ENCODE measurements at places on chromosomes 16 and 17.
A peak's percentile ranks its signal among the peaks of the same experiment; 100 is the strongest.

- DNase-seq = no peak
- H3K27ac ChIP-seq = no peak overlapping the region
- peaks cover 5% of the 10 kb centered on the region for H3K27me3 ChIP-seq
- H3K4me3 ChIP-seq = peak overlapping the region; percentile 77
- peaks cover 17% of the 10 kb centered on the region for H3K4me1 ChIP-seq
Measured at GRCh38 chr17:48613862-48614694, 1.0 kb downstream of the HOXB8 start.

- no peaks in the 10 kb centered on the region for H3K4me1 ChIP-seq
- H3K36me3 ChIP-seq = peaks cover 7% of the 10 kb centered on the region
- no peaks in the 10 kb centered on the region for H3K27me3 ChIP-seq
- no peak overlapping the region for H3K27ac ChIP-seq
- no peak for DNase-seq
Measured at GRCh38 chr17:68559316-68559715, 41.9 kb downstream of the FAM20A start.

DNA sequence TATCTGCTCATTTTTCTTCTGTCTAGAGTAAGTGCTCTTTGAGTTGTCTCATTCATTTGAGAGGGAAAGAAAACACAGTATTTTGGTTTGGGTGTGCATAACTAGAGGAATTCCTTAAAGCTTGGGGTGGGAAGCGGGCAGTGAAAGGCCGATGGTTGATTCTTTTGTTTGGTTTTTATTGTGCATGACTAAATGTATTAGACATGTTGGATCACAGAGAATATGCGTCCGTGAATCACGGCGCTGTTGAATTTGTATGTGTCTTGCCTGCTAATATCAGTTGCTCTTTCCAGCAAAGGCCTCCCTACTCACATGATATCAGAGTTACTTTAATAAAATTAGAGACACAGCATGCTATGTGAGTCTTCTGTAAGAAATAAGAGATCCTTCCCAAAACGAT is 180.0 kb downstream of the CHD9NB start:
- no peak for DNase-seq
- no peak overlapping the region for H3K4me3 ChIP-seq
- no peaks in the 10 kb centered on the region for H3K27me3 ChIP-seq

DNA sequence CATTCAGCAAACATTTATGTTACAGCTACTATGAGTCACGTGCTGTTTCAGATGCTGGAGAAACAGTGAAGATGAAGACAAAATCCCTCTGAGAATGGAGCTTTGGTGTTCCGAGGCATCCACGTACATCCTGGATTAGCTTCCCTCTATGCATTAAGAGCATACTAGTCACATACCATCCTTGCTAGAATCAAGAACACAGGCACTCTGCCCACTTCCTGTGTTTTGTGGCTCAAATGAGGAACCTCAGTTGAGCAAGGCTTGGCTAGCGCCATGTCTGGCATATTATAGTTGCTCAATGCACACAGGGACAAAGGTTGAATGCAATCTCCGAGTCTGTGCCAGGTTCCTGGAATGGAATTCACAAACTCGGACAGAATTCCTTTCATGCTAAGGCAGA is 297.5 kb downstream of the XYLT1 start:
- H3K27me3 ChIP-seq = no peaks in the 10 kb centered on the region
- no peaks in the 10 kb centered on the region for H3K36me3 ChIP-seq

DNA sequence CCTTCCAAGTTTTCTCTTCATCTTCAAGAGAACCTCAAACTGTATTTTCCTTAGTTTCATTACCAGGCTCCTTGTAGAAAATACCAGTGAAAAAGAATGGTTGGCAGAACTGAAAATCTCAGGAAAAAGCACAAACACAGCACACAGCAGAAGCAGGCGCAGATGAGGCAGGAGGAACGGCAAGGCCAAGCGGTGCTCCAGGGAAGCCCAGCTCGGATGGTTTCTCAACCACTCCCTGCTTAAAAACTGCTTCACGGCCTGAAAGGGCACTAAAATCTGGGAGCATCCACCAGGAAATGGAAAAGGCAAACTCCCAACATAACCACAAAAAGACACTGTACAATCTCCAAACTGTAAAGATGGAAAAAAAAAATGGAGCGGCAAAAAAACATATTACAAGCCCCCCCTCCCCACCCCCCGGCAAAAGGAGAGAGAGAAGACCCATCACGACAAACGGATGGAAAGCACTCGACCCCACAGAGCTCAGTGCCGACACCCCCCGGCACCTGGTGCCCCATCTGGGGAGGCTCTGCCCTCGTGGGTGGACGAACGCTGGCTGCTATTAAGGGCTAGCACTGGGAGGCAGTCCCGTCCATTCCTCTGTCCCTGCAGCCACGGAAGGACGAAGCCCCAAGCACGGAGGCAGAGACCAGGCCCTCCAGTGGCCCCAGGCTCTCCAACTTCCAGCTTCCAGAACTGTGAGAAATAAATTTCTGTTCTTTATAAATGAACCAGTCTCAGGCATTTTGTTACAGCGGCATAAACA is 127.5 kb downstream of the ZNF778 start:
- no peak overlapping the region for H3K4me3 ChIP-seq
- H3K27me3 ChIP-seq = no peaks in the 10 kb centered on the region
- no peaks in the 10 kb centered on the region for H3K36me3 ChIP-seq

DNA sequence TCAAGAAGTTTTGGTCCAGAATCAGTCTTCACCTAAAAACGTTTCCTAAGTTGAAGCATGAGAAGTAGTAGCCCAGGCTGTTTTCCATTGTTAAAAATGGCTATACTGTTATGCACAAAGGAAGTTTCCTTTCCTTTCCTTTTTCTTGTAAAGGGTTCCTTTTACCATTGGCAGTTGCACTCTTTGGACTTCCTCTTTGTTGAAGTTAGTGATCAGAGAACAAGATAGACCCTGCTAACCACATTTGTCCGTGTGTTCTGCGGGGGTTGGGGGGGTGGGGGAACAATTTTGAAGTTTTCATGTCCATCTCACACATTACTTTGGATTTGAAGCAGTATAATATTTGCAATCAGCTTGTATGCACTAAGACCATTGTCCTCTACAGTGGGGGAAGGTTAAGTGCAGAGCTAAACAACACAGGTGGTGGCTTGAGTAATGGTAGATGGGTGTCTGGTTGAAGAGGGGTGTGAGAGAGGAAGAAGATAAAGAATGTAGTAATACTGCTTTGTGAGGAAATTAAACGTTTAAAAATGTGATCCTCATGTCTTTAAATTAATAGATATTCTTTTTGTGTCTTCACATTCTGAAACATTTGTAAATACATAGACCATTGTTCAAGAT is 1.4 kb downstream of the LPCAT2 start:
- no peak for DNase-seq
- H3K4me3 ChIP-seq = peak overlapping the region; percentile 67
- H3K27ac ChIP-seq = no peak overlapping the region
- no peaks in the 10 kb centered on the region for H3K36me3 ChIP-seq
- no peaks in the 10 kb centered on the region for H3K27me3 ChIP-seq
- H3K4me1 ChIP-seq = no peaks in the 10 kb centered on the region

DNA sequence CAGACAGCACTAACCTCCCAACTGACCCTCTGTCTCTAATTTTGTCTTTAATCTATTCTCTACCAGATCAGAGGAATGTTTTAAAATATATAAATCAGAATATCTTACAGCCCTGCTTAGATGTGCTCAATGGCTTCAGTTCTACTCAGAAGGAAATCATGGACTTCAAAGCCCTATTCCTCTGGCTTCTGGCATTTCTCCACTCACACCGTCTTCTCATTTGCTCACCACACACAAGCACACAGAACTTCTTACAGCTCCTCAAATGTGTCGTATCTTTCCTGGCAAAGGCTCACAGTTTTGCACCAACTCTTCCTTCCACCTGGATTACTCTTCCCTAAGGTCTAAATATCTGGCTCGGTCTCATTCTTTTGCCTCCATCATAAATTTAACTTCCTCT is 71.6 kb upstream of the NUDT7 start:
- no peaks in the 10 kb centered on the region for H3K36me3 ChIP-seq
- DNase-seq = no peak
- no peaks in the 10 kb centered on the region for H3K27me3 ChIP-seq
- H3K27ac ChIP-seq = no peak overlapping the region

GRCh38 chr16:88351491-88352101 is 31.2 kb upstream of the ZNF469 start:
- H3K4me3 ChIP-seq = no peak overlapping the region
- H3K27me3 ChIP-seq = no peaks in the 10 kb centered on the region
- H3K4me1 ChIP-seq = no peaks in the 10 kb centered on the region
- H3K36me3 ChIP-seq = no peaks in the 10 kb centered on the region
- no peak overlapping the region for H3K27ac ChIP-seq
- DNase-seq = peak; percentile 7

DNA sequence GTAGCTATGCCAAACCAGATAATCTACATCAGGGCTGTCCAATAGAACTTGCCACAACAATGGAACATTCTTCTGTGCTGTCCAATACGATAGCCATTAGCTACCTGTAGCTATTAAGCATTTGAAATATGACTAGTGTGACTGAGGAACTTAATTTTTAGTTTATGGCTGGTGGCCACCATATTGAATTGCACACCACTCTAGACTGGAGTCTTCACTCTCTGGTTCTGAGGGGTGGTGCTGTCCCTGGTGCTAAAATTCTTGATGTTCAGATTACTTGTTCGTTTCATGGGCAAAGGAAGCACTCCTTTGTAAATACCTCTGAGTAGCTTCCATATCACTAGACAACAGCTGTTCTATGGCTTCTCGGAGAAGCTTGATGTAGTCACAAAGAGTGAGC is 296.6 kb downstream of the NPIPA8 start:
- no peak for DNase-seq
- H3K4me1 ChIP-seq = no peaks in the 10 kb centered on the region
- H3K27ac ChIP-seq = no peak overlapping the region
- no peaks in the 10 kb centered on the region for H3K27me3 ChIP-seq

DNA sequence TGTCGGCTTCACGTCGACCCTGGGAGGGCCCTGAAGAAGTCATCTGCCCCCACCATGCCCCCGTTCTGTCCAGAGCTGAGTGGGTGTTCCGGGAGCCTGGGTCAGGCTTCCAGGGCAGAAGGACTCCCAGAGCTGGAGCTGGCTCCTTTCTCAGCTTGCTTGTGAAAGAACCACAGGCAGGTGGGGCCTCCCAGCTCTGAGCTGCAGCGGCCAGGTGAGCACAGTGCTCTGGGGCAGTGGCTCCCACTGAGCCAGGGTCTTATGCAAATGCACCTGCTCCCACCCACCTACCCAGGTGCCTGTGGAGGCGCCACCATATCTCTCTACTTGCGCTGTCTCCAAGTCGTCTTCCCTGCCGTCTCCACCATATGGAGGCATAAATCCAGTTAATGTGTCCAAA is 140.0 kb upstream of the RPL38 start:
- H3K4me3 ChIP-seq = no peak overlapping the region
- H3K4me1 ChIP-seq = no peaks in the 10 kb centered on the region
- peaks cover 8% of the 10 kb centered on the region for H3K27me3 ChIP-seq
- H3K27ac ChIP-seq = no peak overlapping the region

Measured in psoas muscle (tissue), 8 donors.